ENCODE measurements at places on chromosomes 5 and 9.

GRCh38 chr5:14497311-14497710 lies 84.3 kb upstream of the OTULINL start:
- no peak for DNase-seq

DNA sequence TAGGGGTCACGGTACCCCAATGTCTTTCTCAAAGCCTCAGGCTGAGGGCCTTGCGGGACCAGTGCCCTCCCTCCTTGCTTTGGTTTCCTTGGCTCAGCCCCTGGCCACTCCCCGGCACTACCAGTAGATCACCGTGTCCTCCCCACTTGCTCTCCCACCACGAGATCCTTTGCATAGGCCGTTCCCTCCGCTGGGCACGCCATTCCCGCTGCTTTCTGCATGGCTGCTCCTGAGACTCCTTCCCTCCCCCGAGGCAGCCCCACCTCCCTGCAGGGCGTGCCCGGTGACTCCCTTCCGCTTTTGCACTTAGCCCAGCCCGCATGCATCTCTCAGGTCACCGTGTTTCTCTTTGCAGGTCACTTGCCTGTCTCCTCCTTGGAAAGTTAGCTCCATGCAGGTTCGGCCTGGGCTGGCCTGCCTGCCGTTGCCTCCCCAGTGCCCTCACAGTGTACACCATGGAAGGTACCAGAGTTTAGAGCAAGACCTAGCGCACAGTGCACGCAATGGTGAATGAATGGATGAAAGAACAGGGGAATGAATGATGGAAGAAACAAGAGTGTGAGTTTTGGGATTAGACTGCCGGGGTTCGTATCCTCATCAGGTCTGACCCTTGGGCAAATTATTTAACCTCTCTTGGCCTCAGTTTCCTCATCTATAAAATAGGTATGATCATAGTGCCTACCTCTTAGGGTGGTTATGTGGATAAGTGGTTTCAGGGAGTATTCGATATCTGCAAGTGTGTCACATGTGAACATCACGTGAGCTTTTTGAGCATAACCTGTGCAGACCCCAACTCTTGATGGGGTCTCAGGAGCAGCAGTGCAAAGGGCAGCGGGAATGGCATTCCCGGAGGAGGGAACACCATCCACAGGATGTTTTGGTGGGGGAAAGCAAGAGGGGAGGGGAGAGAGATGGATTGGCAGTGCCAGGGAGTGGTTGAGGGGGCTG lies 214.3 kb downstream of the C9orf50 start:
- DNase-seq: no peak

DNA sequence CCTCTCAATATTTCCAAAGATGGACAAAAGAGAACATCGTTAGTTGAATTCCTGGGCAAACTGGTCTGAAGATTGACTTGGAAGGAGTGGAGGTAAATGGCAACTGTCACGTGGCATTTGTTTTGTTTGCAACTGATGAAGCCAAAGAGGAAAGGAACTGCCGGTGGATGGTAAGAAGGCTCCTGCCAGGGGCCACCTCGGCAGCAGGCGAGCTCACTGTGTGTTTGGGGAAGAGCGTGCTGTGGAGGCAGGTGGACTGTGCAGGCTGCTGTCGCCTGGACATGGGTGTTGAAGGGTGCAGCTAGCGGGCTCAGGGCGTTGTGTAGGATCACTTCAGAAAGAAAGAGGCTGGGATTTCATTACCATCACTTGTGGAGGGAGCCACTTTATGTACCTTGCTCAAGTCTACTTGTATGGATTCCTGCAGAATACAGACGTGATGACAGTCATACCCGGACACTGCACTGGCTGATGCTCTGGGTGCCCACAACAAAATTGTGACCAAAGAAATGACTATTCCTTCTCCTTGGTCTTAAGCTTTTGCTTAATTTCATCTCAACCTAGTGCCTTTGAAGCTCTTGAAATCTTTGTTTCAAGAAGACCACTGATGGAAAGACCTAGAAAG lies 72.7 kb downstream of the MAP1B start:
- no peak for DNase-seq

DNA sequence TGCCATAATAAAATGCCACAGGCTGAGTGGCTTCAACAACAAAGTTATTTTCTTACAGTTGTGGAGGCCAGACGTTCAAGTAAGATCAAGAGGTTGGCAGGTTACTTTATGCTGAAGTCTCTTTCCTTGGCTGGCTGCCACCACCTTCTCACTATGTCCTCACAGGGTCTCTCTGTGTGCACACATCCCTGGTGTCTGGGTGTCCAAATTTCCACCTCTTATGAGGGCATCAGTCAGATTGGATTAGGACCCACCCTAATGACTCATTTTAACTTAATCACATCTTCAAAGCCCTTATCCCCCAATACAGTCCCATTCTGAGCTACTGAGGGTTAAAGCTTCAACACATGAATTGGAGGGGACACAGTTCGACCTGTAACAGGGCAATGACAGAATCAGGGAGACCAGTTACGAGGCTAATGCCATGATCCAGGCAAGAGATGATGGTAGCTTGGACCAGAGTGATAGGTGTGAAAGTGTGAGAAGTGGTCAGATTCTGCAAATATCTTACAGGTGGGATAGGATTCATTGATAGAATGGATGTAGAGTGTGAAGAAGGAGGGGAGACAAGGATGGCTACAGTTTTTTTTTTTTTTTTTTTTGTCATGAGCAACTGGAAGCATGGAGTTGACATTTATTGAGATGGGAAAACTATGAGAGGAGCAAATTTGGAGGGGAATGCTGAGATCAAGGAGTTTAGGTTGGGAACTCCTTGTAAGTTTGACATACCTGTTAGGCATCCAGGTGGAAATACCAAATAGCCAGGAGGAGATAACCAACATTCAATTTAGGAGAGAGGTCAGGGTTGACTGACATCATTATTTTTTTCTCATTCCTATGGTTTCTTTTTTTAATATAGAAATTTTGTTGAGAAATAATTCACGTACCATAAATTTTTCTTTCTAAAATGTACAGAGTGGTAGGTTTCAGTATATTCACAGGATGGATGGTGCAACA lies 39.6 kb upstream of the FGF1 start:
- no peak for DNase-seq

- no peak for DNase-seq
Measured at GRCh38 chr5:116939641-116940040, 365.0 kb upstream of the SEMA6A start.

DNA sequence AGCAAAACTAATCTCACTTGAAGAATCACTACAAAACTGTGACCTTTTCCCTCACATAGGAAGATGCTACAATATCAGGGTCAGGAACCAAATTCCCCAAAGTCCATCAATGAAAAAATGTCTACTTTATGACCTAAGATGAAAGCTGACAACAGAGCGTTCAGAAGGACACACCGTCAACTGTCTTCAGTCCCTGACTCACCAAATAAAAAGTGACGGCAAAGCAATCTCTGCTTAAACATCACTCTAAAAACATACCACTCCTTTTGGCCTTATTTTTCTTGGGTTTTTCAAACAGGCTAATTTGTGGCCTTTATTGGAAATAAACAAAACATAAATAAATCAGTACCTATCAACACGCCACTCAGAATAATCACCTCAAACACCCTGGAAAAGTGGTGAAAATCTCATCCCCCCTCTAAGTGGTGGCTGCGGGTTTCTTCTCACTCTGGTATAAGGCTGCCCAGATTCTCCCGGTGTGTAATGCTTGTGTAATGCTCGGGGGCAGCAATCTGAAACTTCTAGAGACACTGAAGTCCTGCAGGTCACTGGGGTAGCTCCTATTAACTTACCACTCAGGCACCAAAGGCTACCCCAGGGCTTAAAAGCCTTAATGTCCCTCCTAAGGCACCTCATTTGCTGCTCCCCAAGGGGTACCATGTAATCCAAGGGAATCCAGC lies 29.5 kb downstream of the SEMA4D start:
- no peak for DNase-seq

DNA sequence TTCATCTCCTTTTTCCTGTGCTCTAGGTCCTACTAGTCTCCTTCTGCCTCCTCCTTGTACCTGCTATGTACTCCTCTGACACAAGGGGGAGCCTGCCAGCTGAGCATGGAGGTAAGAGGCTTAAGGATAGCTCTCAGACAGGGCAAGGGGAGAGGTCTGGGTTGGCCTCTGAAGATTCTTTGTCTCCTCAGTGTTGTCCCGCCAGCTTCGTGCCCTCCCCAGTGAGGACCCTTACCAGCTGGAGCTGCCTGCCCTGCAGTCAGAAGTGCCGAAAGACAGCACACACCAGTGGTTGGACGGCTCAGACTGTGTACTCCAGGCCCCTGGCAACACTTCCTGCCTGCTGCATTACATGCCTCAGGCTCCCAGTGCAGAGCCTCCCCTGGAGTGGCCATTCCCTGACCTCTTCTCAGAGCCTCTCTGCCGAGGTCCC lies 3.8 kb downstream of the CREB3 start:
- DNase-seq: peak; percentile 69

- peak; percentile 6 for DNase-seq
Measured at GRCh38 chr5:133735346-133735745, 123.0 kb upstream of the FSTL4 start.

All from fibroblast of skin of right quadriceps (primary cell).